ENCODE measurements at places on chromosomes 1 and 21.

- no peak for DNase-seq
These were observed 14.6 kb downstream of the STRIP1 start for GRCh38 chr1:110048923-110049601.

- no peak for DNase-seq
These were observed 3.2 kb downstream of the GREM2 start for GRCh38 chr1:240608707-240609106.

GRCh38 chr21:19523061-19523460 is 1119.5 kb upstream of the TMPRSS15 start:
- no peak for DNase-seq

DNA sequence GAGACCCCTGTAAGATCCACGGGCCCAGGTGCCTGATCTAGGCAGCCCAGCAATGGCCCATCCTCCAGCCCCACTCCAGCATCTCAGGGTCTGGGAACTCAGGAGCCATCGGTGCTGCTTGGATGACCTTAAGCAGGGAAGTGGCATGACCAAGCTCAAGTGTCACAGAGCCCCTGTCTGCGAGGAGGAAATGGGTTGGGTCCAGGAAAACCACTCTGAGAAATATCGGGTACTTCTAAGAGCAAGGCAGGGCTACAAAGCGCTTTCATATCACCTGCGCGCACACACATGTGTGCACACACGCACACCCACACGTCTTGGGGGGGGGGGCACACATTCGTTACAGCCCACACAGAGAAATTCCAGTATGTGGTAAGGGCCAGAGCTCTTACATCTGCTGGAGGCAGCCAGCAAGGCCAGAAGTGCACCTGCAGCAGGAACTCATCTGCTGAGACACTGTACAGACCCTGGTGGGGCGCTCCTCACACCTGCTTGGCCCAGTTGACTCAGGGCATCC is 32.6 kb upstream of the SPOCD1 start:
- DNase-seq = no peak

DNA sequence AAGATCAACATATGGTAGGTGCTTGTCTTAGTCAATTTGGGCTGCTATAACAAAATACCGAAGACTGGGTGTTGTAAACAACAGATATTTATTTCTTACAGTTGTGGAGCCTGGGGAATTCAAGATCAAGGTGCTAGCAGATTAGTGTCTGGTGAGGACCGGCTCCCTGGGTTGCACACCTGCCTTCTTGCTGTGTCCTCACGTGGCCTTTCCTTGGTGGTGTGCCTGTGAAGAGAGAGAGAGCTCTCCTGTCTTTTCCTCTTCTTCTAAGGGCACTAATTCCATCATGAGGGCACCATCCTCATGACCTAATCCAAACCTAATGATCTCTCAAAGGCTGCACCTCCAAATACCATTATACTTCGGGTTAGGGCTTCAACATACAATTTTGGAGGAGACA is 45.8 kb upstream of the ATF3 start:
- no peak for DNase-seq

DNA sequence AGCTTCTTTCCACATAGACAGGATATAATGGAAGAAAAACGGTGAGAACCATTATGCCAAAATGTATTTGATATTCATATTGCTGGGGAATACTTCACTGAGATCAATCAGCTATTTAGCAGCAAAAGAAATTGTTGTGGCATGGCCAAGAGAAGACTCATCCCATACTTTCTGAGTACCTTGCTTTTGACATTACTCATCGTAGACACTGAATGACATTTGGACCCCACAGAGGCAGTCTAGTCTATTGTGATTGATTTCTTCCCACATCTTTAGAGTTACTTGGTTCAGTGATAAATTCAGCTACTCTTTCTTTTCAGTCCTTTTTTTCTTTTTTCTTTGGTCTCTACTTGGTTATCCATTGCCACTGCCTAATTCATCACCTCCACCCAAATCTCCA is 22.1 kb downstream of the ATP1B1 start:
- no peak for DNase-seq

- DNase-seq = no peak
These were observed 28.7 kb upstream of the NRDC start for GRCh38 chr1:51907079-51907702.

GRCh38 chr1:65235867-65236805 is 73.2 kb upstream of the DNAJC6 start:
- DNase-seq = no peak

- DNase-seq = no peak
These were observed 16.4 kb downstream of the RPE65 start for GRCh38 chr1:68433395-68433794.

DNA sequence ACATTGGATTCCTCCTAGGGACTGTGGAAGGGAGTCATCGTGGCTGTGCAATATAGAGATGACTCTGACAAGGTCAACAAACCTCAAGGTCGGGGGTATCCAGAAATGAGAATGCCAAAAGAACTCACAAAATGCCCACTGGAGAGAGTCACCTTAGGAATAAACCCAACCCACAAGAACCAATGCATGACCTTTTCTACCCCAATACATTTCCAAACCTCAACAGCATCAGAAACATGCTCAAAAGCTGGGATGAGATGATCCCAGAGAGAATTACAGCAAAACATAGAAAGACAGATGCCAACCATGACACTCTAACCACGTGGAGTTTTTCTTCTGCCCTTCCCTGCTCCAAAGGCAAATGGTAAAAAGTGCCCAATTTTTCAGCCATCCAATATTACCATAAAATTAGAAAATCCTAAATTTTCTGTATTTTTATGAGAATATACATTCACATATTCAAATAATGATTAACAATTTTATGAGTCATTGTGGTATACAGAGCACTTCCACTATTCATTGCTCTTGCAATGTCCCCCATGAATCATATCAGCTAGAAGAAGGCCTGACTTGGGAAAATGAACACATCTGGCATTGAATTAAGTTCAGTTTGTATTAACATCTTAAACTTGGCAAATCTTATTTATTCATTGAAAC is 88.2 kb upstream of the PALMD start:
- no peak for DNase-seq

DNA sequence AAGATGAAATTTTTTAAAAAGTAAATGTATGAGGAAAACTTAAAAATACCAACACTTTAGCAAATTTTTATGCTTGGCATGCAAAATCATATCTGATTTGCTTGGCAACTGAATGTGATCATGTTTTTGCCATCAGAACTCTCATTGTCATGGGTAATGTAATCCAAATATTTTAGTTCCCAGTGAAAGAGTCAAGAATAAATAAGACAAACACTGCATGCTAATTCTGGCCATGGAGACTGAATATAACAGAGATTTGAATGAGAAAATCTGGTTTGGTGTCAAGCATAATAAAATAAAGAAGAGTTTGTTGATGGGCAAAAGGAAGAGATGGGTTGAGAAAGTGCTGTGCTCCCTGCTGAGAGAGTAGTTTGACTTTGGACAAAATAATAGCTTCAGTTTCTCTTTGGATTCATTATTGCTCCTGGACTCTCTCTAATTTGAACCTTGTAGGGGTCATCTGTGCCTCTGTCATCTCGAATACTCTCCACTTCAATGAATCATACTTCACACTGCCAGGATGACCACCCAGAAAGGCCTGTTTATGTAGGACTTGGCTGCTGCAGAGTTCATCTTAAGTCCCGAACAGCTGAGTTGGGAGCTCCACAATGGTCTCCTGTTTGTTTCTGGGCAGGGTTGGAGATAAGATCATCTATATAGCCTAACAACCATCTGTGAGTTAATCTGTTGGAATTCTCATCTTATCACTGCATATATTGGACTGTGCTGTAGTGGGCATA is 34.4 kb downstream of the ADAMTS1 start:
- no peak for DNase-seq

DNA sequence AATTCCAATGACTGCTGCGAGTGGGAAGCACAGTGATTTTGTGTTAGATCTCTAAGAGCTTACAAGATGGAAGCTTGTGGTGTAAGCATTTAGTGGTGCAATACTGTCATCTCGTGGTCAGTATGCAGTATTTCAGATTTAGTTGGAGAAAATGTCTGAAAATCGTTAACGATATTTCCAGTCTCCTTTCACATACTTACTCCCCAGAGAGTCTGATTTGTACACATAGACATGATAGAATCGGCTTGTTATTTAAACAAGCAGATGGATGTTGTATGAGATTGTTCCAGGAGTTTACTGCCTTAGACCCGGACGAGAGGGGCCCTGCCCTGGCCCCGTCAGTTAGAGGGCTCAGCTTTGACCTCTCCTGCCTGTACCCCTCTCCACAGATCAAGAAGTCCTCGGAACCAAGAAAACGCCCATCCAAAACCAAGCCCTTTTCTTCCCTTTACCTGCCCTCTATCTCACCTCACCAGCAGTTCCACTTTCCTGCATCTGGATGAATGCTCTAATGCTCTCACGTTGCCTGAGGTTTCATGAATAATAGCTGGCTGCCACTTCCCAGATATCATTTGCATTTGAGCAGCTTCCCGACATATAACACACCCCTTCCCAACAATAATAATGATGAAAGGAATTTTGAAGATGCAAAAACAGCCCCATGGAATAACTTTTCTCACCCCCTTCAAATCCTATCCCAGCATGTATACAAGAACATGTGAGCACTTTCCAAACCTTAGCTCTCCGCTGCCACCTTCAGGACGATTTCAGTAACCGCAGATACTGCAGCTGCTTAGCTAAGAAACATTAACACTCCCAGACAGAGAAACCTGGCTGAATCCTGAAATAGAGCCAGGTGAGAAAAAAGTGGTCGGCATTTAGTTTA is 247.3 kb downstream of the LTN1 start:
- no peak for DNase-seq

- DNase-seq = no peak
These were observed 18.1 kb downstream of the NAV1 start for GRCh38 chr1:201556841-201557571.

- no peak for DNase-seq
These were observed 72.8 kb downstream of the CNST start for GRCh38 chr1:246638941-246639655.

DNA sequence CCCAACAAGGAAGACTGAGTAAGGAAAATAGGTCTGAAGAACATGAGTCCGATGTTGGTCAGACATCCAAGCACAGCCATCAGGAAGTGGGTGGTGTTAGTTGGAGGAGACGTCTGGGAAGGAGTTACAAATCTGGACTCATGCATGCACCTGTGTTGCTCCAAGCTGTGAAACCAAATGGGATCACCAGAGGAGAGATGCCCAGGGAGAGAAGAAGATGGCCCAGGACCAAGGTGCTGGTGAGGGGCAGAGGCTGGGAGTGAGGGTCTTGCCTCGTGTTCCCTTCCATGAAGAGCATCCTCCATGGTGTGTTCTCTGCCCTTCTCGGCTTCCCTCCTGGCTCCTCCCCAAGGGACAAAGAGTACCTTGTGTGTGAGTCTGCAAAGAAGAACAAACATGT is 405.6 kb downstream of the NPHP4 start:
- no peak for DNase-seq

GRCh38 chr21:28944296-28944695 is 48.4 kb downstream of the LTN1 start:
- DNase-seq = no peak

- no peak for DNase-seq
These were observed 94.2 kb downstream of the PLXNA2 start for GRCh38 chr1:208149776-208150514.

DNA sequence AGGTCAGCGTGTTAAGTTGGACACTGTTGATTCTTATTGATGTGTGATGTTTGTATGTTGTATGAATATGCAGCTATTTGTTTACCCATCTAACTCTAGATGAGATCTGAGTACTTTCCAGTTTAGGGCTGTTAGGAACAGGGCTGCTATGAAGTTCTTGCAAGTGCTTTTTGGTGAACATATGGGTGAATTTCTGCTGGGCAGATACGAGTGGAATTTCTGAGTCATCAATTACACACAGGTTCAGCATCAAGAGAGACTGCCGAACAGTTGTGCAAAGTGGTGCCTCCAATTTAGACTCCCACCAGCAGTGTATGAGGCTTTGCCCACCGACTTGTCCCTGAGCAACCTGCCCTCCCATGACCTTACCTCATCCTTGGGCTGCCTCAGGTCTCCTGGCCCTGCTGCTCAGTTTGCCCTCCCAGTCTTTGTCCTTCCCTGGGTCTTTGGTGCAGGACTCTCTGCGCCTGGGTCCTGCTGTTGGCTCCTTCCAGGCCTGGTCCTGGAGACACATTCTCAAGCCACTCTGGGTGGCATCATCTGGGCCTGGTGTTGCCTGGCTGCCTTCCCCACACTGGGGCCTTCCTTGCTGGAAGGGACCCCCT is 343.6 kb downstream of the PTPRU start:
- DNase-seq = no peak

- DNase-seq = no peak
These were observed 16.6 kb upstream of the PTP4A2 start for GRCh38 chr1:31954607-31955283.
